ENCODE measurements at places on chromosomes 5 and 9.

- DNase-seq = no peak
Observed at GRCh38 chr5:150559701-150560100, 51.8 kb downstream of the NDST1 start.

DNA sequence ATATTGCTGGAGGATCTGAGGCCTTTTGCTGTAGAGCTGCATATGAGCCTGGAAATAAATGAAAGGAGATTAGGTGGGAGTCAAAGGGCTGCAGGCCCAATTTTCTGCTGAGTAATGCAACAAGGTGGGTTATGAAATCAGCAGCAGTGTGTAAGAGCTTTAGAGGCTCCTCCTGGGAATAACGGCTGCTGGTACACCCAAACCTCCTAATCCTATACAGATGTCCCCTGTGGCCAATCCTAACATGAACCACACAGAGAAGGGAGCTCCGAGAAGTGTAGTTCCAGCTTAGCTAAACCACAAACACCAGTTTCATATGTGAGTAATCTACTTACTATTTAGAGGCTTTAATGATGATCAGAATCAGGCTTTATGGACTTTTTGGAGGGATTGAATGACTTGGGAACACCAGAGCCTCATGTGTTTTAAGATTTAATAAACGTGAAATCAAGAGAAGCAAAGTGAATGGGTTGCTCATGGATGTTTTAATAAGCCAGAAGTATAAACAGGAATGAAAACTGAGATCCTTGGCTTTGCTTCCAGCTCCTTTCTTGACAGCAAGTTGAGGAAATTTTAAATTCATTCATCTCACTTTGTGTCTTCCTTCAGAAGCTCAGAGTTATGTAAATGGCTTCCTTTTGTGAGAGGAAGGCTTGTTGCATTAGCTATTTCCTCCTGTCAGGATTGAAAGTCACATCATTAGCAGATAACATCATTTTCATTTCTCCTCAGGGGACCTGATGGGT is 437.5 kb downstream of the TMEM232 start:
- no peak for DNase-seq

- DNase-seq = no peak
Observed at GRCh38 chr9:14428781-14429230, 114.9 kb upstream of the NFIB start.

GRCh38 chr9:649128-650074 is 192.1 kb upstream of the DMRT1 start:
- no peak for DNase-seq

DNA sequence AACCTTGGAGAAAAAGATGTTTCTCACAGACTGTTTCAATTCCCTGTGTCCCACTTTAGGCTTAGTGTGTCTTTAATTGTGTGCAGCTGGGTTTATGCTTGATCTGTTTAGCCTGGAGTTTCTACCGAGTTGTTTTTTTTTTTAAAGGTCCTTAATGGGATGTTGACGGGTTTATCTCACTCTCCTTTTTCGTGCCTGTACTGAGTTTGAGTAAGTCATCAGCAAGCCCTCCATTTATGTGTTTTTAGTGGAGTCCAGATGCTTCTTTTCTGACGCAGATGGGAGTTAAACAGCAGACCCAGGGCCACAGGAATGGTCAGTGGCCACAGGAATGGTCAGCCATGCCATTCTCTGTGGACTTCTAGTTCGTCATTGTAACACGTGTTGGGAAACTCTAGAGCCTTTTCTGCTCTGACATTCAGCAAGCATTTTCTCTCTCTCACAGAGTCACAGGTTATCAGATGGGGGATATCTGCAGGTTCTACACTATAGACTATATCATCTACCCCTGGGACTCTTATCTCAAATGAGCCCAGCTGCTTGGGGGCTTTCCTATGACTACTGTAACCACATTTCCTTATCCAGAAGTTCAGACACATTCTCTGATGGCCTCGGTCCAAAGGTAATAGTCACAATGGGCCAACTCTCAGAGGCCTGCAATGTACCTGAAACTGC is 190.5 kb downstream of the TTLL11 start:
- DNase-seq = no peak

- DNase-seq = no peak
Observed at GRCh38 chr5:43854697-43855292, 251.8 kb downstream of the NNT start.

DNA sequence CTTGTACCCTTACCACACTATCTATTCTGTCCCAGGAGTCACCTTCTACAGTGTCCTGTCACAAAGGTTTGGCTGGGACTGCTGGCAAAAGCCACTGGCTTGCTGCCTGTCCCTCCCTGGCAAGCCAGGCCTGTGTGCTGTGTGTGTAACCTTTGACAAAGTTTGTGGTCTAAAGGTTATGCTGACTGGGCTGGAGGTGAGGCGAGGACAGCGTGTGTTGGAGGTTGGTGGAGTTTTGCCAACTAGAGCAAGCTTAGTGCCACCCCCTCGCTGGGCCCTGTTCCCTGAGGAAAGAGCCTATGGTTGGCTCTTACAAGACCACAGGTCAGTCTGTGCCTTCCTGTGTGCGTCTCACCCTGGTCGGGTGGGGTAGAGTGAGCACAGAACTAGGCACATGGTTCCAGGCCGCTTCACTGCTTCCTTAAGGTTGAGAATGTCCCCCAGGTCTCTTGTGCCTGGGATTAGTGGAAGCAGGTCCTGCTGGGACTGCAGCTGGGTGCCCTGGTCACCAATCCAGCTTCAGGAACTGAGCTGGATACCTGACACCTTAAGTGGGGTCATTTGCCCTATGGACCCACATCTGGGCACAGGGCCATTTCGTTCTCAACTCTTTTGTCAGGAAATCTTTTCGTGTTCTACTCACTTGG is 152.2 kb downstream of the GADD45G start:
- no peak for DNase-seq

DNA sequence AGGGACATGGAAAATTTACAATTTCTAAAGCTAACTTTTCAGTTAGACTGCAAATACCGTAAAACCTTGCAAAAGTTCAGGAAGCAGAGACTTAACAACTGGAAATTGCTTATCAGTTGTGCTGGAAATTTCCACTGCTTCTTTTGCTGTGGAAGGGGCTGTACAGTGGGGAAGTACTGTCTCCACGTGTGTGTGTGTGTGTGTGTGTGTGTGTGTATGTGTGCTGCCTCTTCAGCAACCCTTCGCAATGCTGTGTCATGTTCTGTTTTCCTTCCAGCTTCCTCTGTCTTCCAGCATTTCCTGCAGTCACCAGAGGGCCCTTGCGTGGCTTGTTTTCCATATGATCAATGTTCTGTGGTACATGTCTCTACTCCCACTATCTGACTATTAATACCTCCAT is 87.5 kb upstream of the RANBP3L start:
- no peak for DNase-seq

GRCh38 chr9:93198838-93199625 is 15.1 kb downstream of the WNK2 start:
- DNase-seq = no peak

DNA sequence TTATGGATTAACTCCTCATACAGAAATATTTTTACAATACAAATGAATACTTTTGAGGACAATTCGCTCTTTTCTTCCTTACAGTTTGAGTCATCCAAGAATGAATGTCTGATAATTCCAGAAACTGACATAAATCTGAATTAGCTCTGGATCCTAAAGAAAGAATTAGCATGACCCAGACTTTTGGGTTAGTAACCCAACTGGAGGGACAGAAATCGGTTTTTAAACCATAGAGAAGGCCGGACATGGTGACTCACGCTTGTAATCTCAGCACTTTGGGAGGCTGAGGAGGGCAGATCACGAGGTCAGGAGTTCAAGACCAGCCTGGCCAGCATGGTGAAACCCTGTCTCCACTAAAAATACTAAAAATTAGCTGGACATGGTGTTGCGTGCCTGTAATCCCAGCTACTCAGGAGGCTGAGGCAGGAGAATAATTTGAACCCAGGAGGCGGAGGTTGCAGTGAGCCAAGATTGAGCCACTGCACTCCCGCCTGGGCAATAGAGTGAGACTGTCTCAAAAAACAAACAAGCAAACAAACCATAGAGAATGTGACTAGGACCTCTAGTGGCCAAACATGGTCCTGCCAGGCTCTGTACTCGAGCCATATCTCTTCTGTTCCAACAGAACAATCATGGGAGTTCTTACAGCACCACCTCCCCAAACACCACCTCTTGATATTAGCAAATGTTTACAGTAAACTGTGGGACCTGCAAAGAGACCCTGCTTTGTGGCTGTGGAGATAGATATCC is 44.8 kb downstream of the LURAP1L start:
- DNase-seq = no peak

DNA sequence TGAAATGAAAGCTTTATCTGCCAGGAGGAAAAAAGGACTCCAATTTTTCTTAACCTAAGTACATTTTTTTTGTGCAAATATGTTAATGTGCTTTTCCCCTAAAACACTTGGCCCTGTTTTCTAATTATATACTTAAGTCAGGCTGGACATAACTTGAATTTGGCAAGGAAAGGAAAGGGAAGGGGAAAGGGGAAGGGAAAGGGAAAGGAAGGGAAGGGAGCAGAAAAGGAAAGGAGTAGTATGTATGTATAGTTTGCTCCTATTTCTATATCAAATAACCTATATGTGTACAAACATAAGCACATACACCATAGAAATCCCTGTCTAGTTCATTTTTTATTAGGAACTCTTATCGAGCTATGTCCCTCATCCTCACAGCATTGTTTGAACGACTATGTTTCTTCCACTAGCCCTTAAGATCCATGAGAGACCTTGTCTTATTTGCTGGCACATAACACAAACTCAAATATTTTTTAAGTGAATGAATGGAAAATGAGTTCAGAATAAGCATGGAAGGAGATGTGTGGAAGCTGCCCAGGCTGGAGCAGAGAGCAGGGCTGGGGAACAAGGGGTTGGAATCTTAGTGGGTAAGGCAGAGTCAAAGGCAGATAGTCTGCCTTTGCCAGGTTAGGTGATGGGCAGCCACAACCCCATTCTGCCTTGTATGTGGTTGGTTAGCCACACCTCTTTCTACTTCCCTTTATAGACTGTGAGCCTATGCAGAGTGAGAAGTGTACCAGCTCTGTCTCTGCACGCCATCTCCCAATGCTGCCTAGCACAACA is 70.0 kb downstream of the KLHL3 start:
- DNase-seq = peak; percentile 44

GRCh38 chr5:150561192-150561512 is 53.2 kb downstream of the NDST1 start:
- DNase-seq = no peak

DNA sequence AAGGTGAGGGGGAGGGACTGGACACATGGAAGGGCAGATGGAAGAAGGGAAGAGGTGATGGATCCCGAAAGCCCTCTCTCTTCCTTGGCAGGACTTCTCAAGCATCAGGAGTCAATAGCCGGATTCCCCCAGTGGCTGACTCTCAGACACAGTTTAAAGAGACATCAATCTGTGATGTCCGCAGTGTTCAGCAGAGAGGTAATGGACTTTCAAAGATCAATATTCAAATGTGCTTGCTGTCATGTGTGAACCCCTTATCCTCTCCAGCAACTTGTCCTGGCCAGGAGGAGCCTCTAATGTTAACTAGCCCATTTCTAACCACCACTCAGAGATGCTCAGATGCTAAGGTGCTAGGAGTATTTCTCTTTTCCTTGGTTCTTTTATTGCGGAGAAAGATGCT is 392.2 kb downstream of the IRX1 start:
- DNase-seq = no peak

GRCh38 chr5:149125386-149125891 is 15.9 kb upstream of the ABLIM3 start:
- DNase-seq = no peak

All from CD4-positive, alpha-beta T cell treated with Interferon alpha-2 for 1 hour (primary cell).